ENCODE measurements at places on chromosomes 11 and 22. TPM values are rescaled to one million over a fixed set of nuclear protein-coding genes. Genes with fewer than 3 reads are reported as not detected.
A peak's percentile ranks its signal among the peaks of the same experiment; 100 is the strongest.

PRR33 gene
- 0.54 TPM for total RNA-seq

PHF21B gene
- under 0.01 TPM for total RNA-seq

OR5B2 gene
- total RNA-seq = not detected

OR10S1 gene
- total RNA-seq = under 0.01 TPM

TCN1 gene
- total RNA-seq = under 0.01 TPM

OR51B2 gene
- total RNA-seq = 0.27 TPM

GRCh38 chr22:28600546-28601143 is 79.0 kb downstream of the TTC28 start:
- peak; percentile 46 for DNase-seq

- DNase-seq = no peak
Observed at GRCh38 chr11:46609386-46609785, 7.6 kb downstream of the HARBI1 start.

GRCh38 chr11:926341-926916 is 759 bp downstream of the AP2A2 start:
- no peak for DNase-seq

- no peak for DNase-seq
Observed at GRCh38 chr11:75913984-75914383, 99.0 kb downstream of the UVRAG start.

DNA sequence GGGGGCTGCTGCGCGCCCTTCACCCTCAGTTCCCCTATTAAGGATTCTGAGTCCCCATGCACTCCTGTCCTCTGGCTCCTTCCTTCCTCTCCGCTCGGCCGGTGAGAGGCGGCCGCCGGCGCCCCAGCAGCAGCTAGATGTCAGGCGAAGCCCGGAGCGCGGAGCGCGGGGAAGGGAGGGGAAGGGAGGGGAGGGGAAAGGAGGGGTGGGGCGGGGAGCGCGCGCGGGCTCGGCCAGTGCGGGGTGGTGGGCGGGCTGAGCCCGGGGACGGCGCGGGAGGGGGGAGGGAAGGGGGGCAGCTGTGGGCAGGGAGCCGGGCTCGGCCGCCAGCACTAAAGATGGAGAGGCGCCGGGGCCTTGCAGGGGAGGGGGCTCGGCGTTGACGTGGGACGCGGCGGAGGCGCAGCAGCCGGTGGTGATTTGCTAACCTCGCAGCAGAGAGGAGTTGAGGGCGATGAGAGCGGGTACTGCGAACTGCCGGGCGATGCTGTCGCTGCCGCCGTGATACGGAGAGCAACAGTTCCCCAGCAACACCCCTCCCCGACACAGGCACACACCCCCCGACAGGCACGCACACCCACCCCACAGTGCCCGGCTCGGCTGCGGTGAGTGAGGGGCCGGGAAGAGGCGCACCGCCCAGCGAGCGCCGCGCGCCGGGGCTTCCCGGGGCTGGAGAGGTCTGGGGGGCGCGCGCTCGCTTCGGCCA is at the start of gene ZBTB16:
Gene ZBTB16, plus strand, starts transcription at position 434 of the 706 bp plus-strand sequence. CDS start 3,590 bp downstream, outside the sequence.
- peak; percentile 89 for DNase-seq

DNA sequence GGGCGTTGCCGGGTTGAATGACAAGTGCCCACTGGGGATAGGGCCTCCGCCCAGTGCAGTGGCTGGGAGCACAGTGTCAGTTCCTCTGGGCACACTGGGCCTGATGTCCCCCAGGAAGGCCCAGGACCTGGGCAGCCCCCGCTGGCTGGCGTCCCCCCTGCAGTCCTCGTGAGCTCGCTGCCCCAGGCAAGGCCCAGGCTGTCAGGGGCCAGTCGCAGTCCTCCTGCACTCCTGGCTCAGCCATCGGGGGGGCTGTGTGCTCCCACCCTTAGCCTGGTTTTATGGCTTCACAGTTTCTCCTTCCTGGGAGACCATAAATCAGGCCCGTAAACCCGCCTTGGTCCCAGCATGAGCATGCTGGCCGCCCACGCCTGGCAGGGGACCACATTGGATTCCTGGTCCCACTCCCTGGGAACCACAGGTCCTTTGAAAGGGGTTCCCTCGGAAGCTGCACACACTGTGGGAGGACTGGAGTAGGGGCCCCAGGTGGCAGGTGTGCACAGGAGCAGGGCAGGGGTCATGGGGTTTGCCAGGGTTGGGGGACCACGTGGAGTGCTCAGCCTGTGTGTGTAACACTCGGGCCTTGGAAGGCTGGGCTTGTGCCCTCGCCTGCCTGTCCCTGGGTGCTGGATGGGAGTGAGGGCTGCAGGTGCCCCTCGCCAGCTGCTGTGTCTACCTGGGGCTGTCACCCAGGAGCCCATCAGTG is 113.6 kb downstream of the KCNQ1OT1 start:
- no peak for DNase-seq

GRCh38 chr11:93528252-93528651 is 14.9 kb downstream of the SMCO4 start:
- DNase-seq = no peak

DNA sequence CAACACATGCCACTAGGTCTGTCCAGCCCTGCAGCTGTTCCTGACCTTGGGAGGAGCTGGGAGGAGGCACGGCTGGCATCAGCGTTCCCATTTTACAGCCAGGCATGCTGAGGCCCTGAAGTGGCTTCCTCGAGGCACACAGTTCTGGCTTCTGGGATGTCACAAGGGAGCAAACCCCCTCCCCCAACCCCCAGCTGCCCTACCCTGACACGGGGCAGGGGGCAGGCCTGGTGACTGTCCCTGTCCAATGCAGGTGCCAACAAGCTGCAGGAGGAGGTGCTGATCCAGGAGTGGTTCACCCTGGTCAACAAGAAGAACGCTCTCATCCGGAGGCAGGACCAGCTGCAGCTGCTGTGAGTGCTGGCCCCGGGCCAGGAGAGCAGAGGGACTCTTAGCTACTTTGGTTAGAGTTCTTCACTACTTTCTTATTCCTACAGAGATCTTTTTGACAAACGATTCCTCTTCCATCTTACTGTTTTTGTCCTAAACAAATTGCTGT is 5.3 kb downstream of the KCNK7 start:
- DNase-seq = no peak

- no peak for DNase-seq
Observed at GRCh38 chr11:11587122-11587521, 34.7 kb downstream of the GALNT18 start.

GRCh38 chr22:46796566-46797195 is 34.2 kb downstream of the TBC1D22A start:
- DNase-seq = no peak

DNA sequence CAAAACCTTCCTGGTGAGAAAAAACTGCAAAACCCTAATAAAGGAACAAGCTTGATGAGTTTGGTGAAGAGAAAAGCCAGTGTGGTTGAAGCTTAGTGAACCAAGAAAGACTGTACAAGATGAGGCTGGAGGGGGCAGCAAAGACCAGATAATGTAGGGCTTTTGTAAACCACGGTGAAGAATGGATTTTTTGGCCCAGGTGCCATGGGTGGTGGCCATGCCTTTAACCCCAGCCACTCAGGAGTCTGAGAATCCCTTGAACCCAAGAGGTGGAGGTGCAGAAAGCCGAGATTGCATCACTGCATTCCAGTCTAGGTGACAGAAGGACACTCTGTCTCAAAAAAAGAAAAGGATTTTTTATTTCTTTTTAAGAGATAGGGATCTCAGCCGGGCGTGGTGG is 5.0 kb upstream of the ZDHHC5 start:
- peak; percentile 60 for DNase-seq
